ENCODE measurements at places on chromosomes 6 and 20. TPM values are rescaled to one million over a fixed set of nuclear protein-coding genes. Genes with fewer than 3 reads are reported as not detected.

Gene HSPA12B
- total RNA-seq: 12.7 TPM

Gene TRIM31
- not detected for total RNA-seq

DNA sequence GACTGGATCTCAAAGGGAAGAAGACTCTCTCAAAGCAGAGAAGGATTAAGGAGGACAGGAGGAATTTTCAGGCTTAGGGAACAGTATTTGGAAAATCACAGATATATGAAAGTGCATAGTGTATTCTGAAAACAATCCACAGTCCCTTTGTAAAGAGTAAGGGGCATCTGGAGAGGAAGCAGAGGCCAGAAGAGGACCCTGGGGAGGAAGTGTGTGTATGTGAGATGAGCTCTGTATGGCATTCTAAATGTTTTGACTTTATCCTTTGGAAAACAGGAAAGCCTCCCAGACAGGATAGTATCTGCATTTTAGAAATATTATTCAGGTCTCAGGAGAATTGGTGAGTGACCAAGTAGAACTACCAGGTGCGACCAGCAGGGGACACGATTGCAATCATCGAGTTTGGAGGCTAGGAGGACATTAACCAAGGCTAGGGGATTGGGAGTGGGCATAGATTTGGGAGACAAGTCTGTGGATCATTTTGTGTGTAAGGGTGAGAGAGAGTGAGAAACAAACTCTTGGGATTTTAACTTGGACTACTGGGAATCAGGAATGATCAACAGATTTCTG is 38.3 kb upstream of the FAM184A start:
- H3K4me1 ChIP-seq: no peaks in the 10 kb centered on the region
- DNase-seq: no peak
- H3K36me3 ChIP-seq: no peaks in the 10 kb centered on the region
- no peak overlapping the region for H3K4me3 ChIP-seq
- H3K27me3 ChIP-seq: no peaks in the 10 kb centered on the region

DNA sequence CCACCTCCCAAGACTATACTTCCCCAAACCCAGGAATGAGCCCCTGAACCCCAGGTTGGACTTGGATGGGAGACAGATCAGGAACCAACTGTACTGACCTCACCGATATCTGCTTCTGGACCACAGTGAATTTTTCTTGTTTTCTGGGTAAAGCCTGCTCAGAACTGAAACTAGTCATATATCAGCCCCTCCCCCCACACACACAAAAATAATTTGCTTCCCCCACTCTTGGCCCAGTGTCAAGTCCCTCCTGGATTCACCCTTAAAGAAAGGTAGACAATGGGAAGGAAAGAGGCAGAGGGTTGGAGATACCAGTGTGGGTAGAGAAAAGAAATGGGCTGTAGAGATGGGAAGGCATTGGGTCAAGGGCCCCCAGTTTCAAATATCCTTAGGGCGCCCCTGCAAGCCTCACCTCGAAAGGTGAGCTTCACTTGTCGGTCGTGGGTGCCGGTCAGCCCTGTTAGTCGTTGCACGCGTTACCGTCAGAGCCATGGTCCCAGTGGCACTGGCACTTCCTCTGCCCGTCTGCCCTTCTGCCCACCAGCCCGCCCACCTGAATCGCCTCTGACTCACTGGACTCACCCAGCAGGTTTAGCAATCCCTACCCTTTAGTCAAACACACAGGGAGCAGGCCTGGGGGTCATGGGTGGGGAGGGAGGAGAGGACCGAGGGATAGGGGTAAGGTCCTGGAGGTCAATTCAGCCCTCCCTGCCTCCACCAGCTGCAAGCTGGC is 8.5 kb upstream of the SPAG4 start:
- no peaks in the 10 kb centered on the region for H3K36me3 ChIP-seq
- no peak for DNase-seq
- H3K27me3 ChIP-seq: no peaks in the 10 kb centered on the region
- H3K27ac ChIP-seq: no peak overlapping the region
- H3K4me1 ChIP-seq: no peaks in the 10 kb centered on the region
- H3K4me3 ChIP-seq: no peak overlapping the region

Gene WFDC11
- not detected for total RNA-seq

GRCh38 chr20:19827818-19828217 is 69.8 kb downstream of the RIN2 start:
- H3K36me3 ChIP-seq: no peaks in the 10 kb centered on the region
- no peak overlapping the region for H3K27ac ChIP-seq
- no peak for DNase-seq

- no peaks in the 10 kb centered on the region for H3K36me3 ChIP-seq
- no peak overlapping the region for H3K4me3 ChIP-seq
- DNase-seq: peak; percentile 36
- no peaks in the 10 kb centered on the region for H3K4me1 ChIP-seq
- H3K27me3 ChIP-seq: no peaks in the 10 kb centered on the region
Measured at GRCh38 chr6:105509506-105510331, 106.8 kb upstream of the PREP start.

Gene NOP56
- 80.0 TPM for total RNA-seq

GRCh38 chr6:110093981-110094380 is 85.5 kb downstream of the WASF1 start:
- H3K4me3 ChIP-seq: no peak overlapping the region
- H3K4me1 ChIP-seq: peaks cover 22% of the 10 kb centered on the region
- H3K27me3 ChIP-seq: no peaks in the 10 kb centered on the region
- no peak for DNase-seq

DNA sequence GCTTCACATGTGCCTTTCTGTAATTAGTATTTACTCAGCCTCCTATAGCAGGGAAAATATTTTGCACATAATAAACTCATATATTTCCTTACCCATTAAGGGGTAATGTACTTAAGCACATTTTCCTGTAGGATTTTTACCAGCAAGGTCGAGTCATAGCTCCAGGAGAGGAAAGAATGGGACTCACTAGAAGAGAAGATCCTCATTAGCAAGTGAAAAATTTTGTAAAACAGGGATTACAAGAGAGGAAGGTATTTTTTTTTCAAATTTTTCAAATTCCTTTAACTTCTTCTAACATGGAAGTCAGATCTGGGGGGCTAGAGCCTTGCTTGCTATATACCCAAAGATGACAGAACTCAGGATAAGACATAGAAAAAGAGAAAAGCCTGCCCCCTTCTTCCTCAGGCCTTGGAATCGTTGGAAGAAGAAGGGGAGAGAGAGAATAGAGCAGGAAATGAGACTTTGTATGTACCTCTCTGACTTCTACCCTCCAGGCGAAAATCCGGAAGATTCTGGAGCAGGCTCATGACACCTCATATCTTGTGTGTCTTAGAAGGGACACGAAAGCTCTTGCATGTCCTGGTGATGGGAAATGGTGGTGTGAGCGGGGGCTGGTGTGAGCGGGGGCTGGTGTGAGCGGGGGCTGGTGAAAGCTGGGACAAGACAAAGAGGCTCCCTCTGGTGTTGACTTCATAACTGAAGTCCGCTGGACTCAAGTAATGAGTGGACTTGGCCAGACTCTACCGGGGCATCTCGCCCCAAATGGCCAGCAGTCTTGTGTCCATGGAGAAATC is 256.9 kb upstream of the PLCB4 start:
- H3K4me3 ChIP-seq: no peak overlapping the region
- H3K27me3 ChIP-seq: no peaks in the 10 kb centered on the region

GRCh38 chr20:42118409-42119125 is 500.4 kb upstream of the CHD6 start:
- H3K4me3 ChIP-seq: no peak overlapping the region
- no peaks in the 10 kb centered on the region for H3K36me3 ChIP-seq
- no peak for DNase-seq

Gene THEMIS
- 0.84 TPM for total RNA-seq

DNA sequence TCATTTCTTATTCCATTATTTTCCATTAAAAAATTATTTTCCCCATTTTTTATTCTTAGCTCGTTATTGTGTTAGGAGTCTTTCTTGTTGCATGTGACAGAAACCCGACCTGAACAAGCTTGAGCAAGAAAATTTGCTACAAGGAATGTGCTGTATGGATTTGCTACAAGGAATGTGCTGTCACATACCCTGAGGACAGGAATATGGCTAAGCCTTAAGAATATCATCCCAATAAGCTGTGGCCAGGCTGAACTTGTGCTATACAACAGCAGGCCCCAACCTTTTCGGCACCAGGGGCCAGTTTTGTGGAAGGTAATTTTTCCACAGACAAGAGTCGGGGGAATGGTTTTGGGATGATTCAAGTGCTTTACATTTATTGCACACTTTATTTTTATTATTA is 114.0 kb downstream of the TRMT11 start:
- no peaks in the 10 kb centered on the region for H3K27me3 ChIP-seq
- no peak for DNase-seq
- H3K4me3 ChIP-seq: no peak overlapping the region

DNA sequence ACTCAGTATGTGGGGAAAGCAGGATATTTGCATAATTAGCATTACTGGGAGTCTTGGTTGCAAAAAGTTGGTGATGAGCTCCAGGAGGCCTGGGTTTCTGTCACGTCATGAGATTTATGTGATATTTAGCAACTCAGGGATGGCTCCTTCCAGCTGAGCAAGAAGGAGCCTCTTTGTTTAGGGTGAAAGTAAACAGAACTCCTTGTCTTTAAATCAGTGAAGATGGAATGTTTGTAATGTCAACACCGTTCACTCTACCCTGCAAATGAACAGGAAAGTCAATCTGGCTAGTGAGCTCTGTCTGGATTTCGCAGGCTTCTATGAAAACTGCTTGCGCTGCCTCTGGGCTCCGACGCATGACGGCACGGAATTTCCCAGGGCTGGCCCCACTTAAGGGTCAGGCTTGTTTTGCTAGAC is 86.9 kb downstream of the PXDC1 start:
- H3K4me3 ChIP-seq: no peak overlapping the region
- H3K27me3 ChIP-seq: no peaks in the 10 kb centered on the region
- H3K36me3 ChIP-seq: no peaks in the 10 kb centered on the region

Gene PPIL1
- total RNA-seq: 19.8 TPM

DNA sequence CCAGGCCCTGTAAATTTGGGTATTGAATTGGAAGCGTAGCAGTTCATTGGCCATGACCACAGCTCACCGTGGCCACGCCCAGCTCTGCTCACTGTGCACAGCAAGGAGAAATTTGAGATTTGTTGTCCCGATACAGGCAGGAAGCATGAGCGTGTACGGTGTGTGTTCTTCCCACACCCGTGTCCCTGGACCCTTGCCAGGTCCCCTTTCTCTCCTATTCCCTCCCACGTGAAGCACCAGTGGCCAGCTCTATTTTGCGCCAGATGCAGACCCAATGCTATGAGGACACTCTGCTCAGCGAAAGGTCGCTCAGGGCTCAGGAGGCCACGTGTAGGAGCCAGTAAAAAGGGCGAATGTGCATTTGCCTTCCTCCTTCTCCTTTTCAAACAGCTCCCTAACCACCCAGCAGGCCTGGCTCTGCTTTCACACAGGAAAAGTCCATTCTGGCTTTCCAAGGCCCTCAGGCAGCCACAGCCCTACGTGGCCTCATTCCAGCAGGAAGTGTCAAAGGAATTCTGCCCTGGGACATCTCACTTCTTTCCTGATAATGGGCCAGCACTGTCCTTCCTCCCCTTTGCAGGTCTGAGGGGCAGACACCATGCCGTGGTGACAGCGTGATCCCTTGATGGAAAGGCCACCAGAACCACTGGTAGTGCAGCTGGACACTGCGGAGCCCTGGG is 499.2 kb upstream of the CDH4 start:
- no peaks in the 10 kb centered on the region for H3K36me3 ChIP-seq
- no peak overlapping the region for H3K27ac ChIP-seq
- peak; percentile 39 for DNase-seq
- H3K27me3 ChIP-seq: no peaks in the 10 kb centered on the region
- no peaks in the 10 kb centered on the region for H3K4me1 ChIP-seq

DNA sequence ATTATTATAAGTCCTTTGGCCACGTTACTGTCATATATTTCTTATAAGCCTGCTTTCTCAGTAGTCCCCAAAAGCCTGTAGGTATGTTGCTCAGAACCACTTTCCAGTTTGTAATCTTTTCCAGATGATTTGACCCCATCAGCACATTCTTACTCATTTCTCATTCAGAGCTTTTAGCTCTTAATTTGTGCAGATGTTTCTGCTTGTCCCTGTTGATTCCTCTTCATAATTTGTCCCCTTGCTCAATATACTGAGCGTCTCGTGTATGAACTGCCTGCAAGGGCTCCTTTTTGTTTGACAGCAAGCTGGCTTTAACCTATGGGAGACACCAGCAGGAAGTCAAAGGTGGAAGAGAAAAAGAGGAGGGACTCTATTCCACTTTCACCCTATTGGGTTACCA is 733.8 kb upstream of the GJE1 start:
- no peaks in the 10 kb centered on the region for H3K27me3 ChIP-seq
- no peak for DNase-seq

GRCh38 chr6:142699391-142699790 is 245.6 kb downstream of the HIVEP2 start:
- no peaks in the 10 kb centered on the region for H3K4me1 ChIP-seq
- no peak for DNase-seq
- H3K4me3 ChIP-seq: no peak overlapping the region
- no peak overlapping the region for H3K27ac ChIP-seq

DNA sequence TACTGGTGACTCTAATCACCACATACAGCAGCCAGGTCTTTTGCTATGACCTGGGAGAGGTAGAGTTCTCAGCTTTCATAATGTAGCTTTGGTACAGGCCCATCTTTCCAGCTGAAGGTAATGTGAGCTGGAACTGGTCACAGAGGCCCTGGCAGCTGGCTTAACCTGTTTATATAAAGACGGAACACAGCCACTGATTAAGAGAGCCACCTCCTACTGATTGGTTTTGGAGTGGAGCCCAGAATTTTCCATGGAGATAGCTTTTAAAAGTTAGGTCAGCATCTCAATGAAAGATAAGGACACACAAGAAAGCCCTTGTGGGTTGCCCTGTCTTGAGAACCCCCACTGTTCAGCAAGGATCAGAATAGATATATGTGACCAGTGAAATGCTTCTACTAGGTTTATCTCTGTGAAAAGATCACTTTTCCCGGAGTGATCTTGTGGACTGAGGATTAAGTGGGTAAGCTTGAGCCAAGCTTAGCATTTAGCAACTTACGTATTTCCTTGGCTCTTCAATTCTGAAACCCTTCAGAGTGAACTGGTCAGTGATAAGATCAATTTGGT is 213.7 kb upstream of the CITED2 start:
- H3K4me3 ChIP-seq: no peak overlapping the region
- DNase-seq: no peak
- H3K4me1 ChIP-seq: peaks cover 18% of the 10 kb centered on the region
- H3K27me3 ChIP-seq: no peaks in the 10 kb centered on the region

DNA sequence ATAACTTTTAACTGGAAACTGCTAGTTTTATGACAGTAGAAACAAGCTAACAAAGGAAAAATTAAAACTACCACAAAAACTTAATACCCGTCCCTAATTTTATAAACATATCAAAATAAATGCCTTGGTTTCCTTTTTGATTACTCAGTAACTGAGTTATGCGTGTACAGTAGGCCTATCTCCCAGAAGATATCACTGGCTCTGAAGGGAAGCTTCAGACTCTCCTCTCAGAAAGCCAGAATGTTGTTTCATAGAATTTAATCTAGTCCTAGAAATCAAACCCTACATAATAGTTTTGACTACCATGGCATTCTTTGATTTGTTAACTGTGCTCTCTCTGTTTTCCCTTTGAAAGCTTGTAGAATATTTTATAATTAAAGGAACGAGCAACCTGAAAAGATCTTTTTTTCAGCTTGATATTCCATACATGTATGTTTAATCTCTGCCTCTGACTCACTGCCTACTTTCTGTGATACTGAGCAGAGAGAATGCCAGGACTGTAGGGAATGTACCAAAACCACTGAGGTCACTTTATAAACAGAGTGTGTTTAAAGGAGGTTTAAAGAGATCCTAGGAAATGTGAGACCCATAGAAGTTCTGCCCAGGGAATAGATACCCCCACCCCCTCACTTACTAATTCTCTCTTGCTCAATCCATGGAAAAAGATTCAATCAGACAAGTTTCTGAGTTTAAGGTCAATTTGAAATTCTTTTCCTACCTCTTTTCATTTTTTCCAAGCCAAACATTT is 311.5 kb downstream of the HDGFL1 start:
- H3K4me3 ChIP-seq: no peak overlapping the region
- no peaks in the 10 kb centered on the region for H3K36me3 ChIP-seq

Gene CGAS
- total RNA-seq: 7.2 TPM

Data from tibial nerve (tissue), 4 donors.